Fibroblast of skin of right quadriceps (primary cell): ENCODE measurements at places on chromosomes 4 and X.

- no peak for DNase-seq
Observed at GRCh38 chr4:160299177-160299576, 1196.3 kb downstream of the RAPGEF2 start.

- peak; percentile 13 for DNase-seq
Observed at GRCh38 chr4:60913002-60913401, 287.1 kb upstream of the ADGRL3 start.

DNA sequence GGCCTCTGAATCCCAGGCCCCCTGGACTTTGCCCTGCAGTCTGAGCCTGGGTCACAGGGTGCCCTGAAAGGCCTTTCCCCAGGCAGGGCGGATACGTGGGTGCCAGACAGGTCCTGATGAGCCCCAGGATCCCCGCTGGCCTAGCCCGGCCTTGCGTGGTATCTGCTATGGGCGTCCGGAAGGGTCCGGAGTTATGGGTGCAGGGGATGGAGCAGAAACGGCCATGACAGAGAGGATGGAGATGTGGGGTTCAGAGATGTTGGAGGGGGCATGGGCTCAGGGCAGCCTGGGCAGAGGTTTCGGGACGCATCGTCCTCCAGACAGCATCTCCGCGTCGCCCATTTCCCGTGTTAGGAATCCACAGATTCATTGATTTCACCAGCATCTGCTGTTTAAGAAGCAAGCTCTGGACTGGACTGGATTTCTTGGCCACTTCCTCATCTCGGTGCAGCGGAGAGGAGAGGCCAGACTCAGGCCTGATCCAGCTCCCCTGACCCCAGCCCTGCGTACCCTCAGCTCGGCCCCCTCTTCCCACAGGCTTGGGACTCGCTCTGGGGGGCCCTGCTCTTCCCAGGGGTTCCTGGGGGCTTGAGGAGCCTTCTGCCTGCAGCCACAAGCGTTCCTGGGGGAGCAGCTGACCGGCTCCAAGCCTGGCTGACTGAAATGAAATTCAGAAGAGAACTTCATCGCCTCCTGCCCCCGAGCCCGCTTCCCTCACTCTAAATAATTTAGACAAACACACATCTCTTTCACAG is 86.9 kb upstream of the ADRA2C start:
- DNase-seq = no peak

GRCh38 chr4:38805530-38806145 is 1.0 kb upstream of the TLR1 start:
- DNase-seq = no peak

GRCh38 chr4:101174679-101175345 is 172.5 kb downstream of the PPP3CA start:
- no peak for DNase-seq

- DNase-seq = no peak
Observed at GRCh38 chrX:38699121-38699520, 102.1 kb upstream of the MID1IP1 start.

DNA sequence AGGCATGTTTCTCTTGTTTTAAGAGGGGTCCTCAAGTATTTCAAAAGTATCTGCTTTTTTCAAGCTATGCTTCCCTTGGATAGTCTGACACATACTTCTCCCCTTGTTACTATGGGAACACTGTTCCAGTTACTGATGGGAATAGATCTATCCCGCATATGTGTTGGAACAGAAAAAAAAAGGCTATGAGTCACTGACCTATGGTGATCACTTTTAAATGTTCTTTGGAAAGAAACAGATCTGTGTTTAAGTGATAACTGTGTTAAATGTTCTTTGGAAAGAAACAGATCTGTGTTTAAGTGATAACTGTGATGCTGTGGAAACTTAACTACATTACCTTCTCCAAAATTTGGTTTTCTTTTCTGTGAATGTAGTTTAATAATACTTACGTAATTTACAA is 303.2 kb downstream of the TEX13C start:
- no peak for DNase-seq

DNA sequence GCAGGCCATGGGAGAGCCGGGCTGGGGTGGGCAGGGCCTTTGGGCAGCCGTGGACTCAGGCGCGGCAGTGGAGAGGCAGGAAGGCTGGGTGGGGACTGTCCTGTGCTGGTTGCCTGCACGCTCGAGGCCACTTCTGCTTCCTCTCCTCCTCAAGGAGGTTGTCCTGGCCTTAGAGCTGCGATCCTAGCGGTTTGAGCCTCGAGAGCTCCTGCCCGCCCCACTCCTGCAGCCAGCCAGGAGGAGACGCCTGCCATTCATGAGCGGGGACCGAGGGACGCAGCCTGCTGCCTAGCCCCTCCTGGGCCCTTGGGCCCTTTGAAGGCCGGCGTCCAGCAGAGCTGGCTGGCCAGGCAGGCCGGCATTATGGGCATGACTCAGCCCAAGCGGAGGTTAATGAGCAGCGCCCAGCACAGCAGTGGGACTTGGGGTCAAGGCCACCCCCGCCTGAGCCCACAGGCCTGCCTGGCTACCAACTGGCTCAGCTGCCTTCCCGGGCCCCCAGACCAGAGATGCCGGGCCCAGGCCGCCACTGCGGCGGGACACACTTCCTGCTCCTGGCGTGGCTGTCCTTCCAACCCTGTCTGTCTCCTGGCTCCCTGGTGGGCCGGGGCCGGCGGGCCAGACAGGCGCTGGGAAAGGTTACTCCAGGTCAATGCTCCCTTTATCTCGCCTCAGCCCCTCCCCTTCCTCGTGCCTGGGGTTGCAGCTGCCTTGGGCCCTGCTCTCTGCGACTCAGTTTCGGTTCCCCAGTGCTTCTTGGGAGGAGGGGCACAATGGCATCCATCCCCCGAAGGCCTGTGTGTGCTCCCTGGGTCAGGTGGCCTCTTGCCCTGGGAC is 1.8 kb downstream of the ABCD1 start:
- no peak for DNase-seq

DNA sequence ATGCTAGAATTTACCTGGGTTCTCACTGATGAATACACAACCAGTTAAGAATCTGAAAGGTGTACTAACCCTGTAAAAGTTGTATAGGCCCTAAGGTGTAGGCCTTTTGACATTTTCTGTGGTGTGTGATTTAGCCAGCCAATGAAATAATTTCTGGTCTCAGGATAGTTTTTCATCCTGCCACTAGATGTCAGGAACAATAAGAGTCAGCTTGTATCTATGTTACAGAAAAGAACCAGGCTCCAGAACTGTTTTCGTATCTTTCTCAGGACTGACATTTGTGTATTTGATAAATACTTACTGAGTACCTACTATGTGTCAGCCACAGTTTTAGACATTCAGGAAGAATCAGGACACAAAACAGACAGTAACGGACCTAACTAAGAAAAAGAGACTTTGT is 673.6 kb upstream of the TENM3 start:
- peak; percentile 61 for DNase-seq

DNA sequence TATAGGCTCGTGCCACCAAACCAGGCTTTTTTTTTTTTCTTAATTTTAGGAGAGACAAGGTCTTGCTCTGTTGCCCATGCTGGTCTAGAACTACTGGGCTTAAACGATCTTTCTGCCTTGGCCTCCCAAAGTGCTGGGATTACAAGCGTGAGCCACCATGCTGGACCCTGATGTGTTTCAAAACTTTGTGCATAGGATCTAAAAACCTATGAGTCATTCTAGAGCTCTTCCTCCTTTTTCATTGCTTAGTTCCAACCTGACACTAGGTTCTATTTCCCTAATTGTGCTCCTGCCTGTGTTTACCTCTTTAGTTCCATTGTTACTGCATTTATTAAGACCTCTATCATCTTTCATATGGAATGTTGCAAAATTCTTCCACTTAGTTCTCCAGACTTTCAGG is 57.3 kb downstream of the HPGD start:
- DNase-seq = no peak

- peak; percentile 47 for DNase-seq
Observed at GRCh38 chr4:125780164-125780563, 465.4 kb downstream of the FAT4 start.

GRCh38 chr4:182770259-182770995 is 146.8 kb downstream of the DCTD start:
- DNase-seq = no peak

DNA sequence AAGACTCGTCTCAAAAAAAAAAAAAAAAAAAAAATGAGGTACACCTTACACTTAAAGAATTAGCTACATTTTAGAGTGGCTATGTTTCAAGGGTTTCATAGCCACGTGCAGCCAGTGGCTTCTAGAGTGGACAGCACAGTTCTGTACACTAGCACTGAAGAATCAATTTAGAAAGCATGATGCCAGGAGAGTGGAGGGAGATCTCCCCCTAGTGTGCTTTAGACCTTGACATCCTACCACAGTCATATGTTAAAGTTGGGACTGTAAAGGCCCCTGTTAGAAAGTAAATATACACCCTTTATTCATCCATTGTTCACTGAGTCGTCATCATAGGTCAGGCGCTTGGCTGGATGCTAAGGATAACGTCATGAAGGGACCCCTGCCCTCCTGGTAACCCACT is 179.4 kb downstream of the QDPR start:
- no peak for DNase-seq

DNA sequence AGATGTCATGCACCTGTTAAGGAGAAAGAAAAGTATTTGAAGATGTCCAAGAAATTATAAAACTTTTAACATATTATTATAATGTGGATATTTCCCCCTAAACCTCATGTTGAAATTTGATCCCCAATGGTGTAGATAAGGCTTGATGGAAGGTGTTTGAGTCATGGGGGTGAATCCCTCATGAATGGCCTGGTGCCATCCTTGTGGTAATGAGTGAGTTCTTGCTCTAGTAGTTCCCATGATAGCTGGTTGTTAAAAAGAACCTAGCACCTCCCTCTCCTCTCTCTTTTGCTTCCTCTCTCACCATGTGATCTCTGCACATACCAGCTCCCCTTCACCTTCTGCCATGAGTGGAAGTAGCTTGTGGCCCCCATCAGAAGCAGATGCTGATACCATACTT is 176.6 kb upstream of the NR3C2 start:
- no peak for DNase-seq

GRCh38 chr4:38510201-38510600 is 153.8 kb upstream of the KLF3 start:
- no peak for DNase-seq

DNA sequence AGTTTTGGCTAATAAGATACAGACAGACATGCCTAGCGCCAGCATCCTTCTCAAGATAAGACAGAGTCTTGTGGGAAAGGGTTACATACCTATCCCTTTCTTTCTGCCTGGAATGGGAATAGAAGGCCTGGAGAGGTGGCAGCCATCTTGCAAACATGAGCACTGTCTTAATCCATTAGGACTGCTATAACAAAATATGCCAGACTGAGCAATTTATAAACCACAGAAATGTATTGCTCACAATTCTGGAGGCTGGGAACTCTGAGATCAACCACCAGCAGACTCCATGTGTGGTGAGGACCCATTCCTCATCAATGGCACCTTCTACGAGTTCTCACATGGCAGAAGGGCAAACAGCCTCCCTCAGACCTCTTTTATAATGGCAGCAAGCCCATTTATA is 26.5 kb upstream of the NEIL3 start:
- DNase-seq = peak; percentile 78

DNA sequence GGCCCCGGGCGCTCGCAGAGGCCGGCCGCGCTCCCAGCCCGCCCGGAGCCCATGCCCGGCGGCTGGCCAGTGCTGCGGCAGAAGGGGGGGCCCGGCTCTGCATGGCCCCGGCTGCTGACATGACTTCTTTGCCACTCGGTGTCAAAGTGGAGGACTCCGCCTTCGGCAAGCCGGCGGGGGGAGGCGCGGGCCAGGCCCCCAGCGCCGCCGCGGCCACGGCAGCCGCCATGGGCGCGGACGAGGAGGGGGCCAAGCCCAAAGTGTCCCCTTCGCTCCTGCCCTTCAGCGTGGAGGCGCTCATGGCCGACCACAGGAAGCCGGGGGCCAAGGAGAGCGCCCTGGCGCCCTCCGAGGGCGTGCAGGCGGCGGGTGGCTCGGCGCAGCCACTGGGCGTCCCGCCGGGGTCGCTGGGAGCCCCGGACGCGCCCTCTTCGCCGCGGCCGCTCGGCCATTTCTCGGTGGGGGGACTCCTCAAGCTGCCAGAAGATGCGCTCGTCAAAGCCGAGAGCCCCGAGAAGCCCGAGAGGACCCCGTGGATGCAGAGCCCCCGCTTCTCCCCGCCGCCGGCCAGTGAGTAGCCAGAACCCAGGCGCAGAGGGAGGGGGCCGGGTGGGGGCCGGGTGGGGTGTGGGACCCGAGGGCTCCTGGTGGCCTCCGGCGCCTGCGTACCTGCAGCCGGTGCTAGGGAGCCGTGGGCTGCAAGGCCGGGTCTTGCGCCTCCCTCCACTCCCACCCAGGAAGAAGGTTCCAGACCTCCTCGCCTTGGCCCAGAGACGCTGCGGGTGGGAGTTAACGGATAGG is 534 bp downstream of the MSX1 start:
- DNase-seq = no peak

DNA sequence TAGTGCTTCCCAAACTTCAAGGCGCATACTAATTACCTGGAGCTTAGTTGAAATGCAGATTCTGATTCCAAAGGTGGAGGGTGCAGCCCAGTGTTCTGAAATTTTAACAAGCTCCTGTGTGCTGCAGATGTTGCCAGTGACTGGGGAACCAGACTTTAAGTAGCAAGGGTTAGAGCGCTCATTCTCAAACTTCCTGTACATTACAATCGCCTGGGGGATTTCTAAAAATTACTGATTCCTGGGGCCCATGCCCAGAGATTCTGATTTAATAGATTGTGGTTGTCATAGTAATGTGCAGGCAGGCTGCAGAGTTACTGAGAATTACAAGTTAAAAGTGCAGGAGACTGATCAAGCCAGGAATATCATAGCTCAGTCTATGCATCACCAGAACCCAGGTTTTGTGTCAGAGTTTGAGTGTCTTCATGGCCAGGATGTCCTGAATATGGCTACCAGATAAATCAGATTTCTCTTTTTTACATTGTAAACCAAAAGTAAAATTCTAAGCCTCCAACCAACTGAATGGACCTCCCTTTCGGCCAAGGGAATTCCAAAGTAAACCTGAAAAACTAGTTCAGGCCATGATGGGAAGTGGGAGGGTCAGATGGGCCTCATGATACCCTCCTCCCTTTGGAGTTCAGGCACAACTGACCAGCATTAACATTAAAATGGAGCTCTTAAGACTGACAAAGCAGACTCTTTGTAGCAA is 121.6 kb downstream of the ATXN3L start:
- peak; percentile 19 for DNase-seq

- no peak for DNase-seq
Observed at GRCh38 chr4:5378002-5378401, 326.7 kb downstream of the STK32B start.

GRCh38 chr4:99536271-99536670 is 25.4 kb downstream of the C4orf17 start:
- DNase-seq = no peak

GRCh38 chrX:78831523-78831922 is 84.0 kb downstream of the LPAR4 start:
- no peak for DNase-seq

- DNase-seq = no peak
Observed at GRCh38 chr4:129972257-129972656, 876.3 kb downstream of the C4orf33 start.

DNA sequence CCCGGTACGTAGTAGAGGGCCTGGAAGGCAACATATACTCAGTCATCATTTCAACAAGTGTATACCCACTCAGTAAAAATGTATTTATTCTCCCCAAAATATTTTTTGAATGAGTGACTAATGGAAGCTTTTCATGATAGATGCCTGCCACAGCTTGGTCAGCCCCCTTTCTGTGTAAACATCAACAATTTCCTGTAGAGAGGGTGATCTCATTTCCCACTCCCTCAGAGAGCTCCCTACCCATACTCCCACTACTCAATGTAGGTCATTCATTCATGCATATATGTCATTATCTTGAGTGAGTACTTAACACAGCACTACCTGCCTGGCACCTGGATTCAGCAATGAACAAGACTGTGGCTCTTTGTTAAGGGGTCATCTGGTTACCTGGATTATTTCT is 81.9 kb downstream of the STK32B start:
- no peak for DNase-seq

GRCh38 chr4:31041385-31041784 is 321.2 kb downstream of the PCDH7 start:
- DNase-seq = no peak
